NCI-H446 (cell line): ENCODE measurements at places on chromosomes 13 and 19.

GRCh38 chr19:19113040-19113626 lies 25.1 kb downstream of the TMEM161A start:
- no peak for DNase-seq

GRCh38 chr13:20489185-20489820 lies 36.4 kb downstream of the CRYL1 start:
- DNase-seq: no peak

DNA sequence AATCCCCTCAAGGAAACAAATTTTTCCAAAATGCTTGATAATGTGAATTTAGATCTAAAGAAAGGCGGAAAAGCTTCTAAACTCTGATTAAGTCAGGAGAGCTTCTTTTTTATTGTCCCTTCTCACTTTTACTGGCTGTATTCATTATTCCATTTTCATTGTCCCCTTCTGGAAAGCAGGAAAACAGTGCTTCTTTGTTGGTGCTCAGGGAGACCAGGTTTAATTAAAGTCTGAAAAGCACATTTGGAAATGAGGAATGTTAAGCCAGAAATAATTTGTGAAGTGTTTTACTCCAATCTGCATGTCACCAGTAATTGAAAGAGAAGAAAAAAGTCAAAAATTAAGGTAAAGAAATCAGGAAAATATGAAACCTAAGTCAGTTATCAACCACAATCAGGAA lies 43.5 kb upstream of the TSC22D1 start:
- no peak for DNase-seq

DNA sequence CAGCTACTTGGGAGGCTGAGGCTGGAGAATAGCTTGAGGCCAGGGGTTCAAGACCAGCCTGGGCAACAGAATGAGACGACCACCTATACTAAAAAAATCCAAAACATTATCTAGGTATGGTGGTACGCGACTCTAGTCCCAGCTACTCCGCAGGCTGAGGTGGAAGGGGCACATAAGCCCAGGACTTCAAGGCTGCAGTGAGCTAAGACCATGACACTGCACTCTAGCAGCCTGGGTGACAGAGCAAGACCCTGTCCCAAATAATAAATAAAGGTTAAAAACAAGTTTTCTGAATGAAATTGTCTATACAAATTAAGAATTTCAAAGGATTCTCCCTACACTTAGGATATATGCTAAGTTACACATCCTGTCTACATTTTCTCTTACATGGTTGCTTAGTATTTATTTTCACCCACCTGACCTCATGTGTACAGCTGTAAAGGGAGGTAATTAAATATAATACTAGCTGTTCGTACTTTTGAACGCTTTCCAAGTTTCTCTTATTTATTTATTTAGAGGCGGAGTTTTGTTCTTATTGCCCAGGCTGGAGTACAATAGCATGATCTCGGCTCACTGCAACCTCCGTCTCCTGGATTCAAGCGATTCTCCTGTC lies 1.6 kb downstream of the SLC25A30 start:
- DNase-seq: no peak

- DNase-seq: no peak
Measured at GRCh38 chr13:43564952-43565351, 221.8 kb downstream of the ENOX1 start.

DNA sequence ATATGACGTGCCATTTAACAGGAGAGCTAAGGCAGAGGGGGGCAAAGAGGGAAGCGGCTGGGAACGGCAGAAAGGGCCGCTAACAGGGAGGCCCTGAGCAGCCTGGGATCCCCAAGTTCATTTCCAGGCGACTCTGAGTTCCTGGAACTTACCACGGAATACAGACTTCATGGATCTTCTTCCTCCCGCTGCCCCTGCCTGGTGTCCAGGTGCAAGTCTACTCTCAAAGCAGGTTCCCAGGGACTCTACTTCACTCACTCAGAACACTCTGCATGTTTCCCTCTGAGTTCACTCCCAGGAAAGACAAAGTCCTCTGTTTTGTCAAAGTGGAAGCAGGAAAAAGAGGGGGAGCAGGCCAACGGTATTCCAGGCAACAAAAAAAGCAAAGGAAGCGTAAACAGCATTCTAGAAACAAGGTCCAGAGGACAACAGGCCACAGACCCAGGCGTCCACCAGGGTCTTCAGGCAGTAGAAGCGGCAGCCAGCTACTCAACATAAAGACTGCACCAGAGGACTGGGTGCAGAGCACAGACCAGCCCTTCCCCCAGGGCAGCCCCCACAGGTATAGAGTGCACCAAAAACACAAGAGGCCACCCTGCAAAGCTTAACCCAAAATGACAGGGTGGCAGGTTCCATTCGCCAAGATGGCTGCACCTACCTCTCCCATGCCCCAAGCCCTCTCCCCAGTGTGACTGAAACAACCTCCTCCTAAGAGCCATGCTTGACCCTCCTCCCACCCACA lies 3.0 kb downstream of the MIER2 start:
- DNase-seq: no peak

DNA sequence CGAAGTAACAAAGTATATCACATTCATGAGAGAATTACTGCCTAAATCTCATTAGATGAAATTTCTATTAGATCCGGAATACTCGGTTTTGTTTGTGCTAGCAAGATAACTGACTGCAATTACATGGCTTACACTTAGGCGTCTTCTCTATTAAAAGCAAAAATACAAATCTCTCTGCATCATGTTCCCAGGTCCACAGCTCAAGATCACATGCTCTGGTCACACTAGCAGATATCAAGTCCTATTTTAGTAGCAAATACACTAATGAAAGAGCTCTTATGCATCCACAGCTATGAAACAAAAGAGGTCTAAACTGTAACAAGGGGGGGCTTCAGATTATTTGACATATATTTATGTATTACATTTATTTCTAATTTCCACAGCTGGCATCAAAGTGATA lies 53.5 kb downstream of the EFNB2 start:
- no peak for DNase-seq

DNA sequence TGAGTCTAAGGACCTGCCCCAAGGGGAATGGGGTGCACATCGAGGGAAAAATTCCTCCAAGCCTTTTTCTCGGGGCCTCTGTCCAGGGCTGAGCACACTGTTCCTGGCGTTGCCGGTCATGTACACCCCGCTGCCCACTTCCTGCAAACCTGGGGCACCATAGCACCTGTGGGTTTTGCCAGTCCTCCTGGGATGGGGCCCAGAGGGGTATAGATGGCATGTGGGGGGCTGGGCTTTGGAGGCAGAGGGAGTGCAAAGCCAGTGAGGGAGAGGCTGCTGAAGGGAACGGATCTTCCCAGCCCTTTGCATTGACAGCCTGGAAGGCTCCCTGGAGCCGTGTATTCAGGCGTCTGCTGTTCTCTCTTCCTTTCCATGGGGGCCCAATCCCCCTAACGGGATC lies 187.3 kb downstream of the ZNF536 start:
- DNase-seq: no peak

GRCh38 chr13:113551081-113552000 lies 33.2 kb upstream of the TFDP1 start:
- DNase-seq: no peak

- no peak for DNase-seq
Measured at GRCh38 chr19:47105874-47106273, 7.7 kb downstream of the ZC3H4 start.

DNA sequence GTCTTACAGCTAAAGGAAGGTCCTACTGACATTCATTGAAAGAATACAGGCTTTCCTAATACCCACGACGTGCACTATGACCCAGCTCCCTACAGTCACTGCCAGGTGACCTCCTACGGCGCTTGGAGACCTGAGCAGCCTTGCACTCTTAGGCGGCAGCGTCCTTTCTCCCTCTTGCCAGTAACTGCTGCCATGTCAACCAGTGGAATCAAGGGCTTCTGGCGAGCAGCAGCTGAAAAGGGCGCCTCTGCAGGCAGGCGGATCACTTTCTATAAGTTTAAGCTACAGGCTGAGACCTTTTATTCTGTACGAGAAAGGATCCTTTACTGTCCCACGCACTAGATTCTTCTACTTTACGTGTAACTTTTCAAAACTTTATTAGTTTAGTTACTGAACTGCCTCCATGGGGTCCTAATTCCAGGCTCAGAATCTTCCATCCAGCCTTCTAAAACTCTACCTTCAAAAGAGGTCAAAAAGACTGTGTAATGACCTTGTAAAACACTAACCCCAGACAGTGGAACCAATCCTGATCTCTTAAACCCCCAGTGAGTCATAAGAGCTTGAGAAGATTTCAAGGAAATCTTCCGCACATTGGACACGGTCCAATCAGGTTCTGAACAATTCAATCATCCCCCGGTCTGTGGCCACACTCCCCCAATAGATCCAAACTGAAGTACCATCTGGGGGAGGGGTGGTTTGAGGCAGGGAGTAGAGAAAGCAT lies 1.9 kb downstream of the KCTD12 start:
- DNase-seq: peak; percentile 26

- no peak for DNase-seq
Measured at GRCh38 chr13:77172650-77173049, 145.7 kb upstream of the FBXL3 start.

- DNase-seq: no peak
Measured at GRCh38 chr13:85590231-85590931, 208.8 kb downstream of the SLITRK6 start.

DNA sequence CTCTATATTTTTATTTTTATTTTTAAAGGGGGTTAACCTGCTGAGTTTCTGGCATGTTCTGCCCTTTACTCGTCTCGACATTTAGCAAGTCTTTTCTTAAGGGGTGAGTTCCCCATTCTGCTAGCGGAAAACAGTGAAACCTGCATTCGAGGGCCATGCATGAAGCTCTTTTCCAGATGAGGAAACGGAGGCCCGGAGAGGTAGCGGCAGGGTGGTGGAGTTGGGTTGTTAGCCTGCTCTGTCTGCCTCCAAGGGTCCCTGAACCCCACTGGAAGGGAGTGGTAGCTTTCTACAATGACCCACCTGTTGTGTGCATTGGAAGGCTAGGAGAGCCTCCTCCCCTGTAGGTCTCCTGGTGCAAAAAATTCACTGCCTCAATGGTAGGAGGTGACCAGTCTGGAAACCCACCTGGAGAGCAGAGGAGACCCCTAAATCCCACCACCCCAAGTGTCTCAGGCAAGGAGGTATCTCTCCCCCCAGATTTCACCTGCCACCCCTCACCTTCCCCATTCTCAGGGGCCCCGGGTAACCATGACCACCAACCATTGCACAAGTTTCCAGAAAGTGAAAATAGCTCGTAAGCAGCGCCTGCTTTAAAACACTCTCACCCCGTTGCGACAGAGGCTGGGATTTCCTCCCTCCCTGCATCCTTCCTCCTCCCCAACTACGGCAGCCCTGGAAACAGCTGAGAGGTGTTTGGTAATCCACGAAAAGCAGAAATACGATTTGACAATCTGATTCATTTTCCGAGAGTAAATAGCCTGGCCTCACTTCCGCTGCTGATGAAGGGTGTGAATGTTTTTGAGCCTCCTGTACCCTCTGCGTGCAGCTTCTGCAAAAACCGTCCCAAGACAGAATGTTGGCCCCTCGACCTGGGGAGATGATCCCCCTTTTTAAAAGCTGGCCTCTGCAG lies 3.5 kb downstream of the KLF2 start:
- DNase-seq: no peak

DNA sequence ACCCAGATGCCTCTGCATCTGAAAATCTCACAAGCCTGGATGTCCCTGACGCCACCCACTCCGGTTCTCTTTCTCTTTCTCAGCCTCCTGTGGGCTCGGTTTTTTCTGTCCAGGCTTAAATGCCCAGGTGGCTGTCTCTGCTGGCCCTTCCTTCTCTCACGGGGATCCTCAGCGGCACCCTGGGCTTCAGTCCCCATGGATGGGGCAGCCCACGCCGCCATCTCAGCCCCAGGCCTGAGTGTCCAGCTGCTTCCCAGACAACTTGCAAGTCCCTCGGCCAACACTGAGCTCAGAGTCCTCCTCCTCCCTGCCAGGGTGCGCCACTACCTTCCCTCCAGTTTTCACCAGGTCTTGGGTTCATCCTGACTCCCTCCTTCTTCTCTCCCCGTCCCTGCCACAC lies 6.4 kb downstream of the FBN3 start:
- no peak for DNase-seq

- no peak for DNase-seq
Measured at GRCh38 chr13:53747825-53748224, 719.2 kb downstream of the OLFM4 start.

GRCh38 chr19:32029235-32029634 lies 316.2 kb upstream of the ZNF507 start:
- DNase-seq: no peak

- DNase-seq: no peak
Measured at GRCh38 chr19:17681505-17682125, 6.5 kb downstream of the UNC13A start.

GRCh38 chr13:51266642-51267041 lies 44.4 kb downstream of the FAM124A start:
- no peak for DNase-seq

- no peak for DNase-seq
Measured at GRCh38 chr13:43981091-43981490, 101.4 kb downstream of the LACC1 start.

- DNase-seq: peak; percentile 55
Measured at GRCh38 chr19:4889034-4889815, 13.5 kb downstream of the ARRDC5 start.

DNA sequence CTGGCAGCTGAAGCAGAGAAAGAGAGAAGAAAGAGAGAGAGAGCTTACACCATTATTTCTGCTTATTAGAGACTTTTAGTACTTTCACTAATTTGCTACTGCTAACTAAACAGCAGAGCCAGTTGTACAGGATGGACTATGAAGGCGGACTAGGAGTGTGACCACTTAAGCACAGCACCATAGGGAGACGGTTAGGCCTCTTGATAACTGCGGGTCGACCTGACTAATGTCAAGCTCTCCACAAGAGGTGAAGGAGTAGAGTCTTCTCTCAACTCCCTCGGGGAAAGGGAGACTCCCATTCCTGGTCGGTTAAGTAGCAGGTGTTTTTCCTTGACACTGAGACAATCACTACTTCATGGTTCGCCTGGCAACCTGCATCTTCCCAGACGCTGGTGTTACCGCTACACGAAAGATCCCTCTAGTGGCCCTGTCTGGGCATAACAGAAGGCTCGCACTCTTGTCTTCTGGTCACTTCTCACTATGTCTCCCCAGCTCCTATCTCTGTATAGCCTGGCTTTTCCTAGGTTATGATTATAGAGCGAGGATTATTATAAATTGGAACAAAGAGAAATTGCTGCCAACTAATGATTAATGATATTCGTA lies 5.3 kb upstream of the PSG7 start:
- no peak for DNase-seq

DNA sequence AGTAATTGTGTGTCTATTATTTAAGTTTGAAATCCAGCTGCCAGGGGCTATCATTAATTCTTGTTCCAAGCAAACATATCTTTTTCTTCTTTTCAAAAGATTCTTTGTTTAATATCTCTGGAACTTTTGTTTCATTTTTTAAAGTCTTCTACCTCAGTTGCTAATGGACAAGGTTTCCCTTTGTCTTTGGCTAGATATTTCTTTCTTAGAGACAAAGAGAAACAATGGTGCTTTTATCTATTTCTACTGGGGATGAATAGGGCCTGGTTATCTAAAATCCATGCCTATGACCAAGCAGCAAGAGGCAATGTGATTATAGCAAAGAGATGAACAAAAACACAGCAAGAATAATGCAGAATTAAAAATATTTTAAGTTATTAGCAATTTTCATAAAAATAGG lies 661.3 kb upstream of the KLF12 start:
- no peak for DNase-seq
